PC-9 (cell line): ENCODE measurements at places on chromosomes 4 and X. TPM values are rescaled to one million over a fixed set of nuclear protein-coding genes. Genes with fewer than 3 reads are reported as not detected.

Gene POLA1
- total RNA-seq = 17.4 and 24.6 TPM in 2 replicates

Gene EGF
- 19.6 and 20.4 TPM in 2 replicates for total RNA-seq

Gene CRMP1
- not detected in 2 replicates for total RNA-seq

Gene PITX2
- total RNA-seq = 0.48 and 1.6 TPM in 2 replicates

Gene SLC34A2
- total RNA-seq = not detected in 2 replicates
